Stimulated activated CD4-positive, alpha-beta T cell treated with anti-CD3 and anti-CD28 coated beads, Interleukin-4, amount 100 ng/mL, for 48 hours (primary cell): ENCODE measurements at places on chromosomes 5 and 9.

GRCh38 chr9:131807144-131807983 lies 67.5 kb upstream of the RAPGEF1 start:
- no peak for DNase-seq

GRCh38 chr9:111803924-111804323 lies 9.2 kb upstream of the SHOC1 start:
- no peak for DNase-seq

GRCh38 chr9:89969156-89969675 lies 364.4 kb downstream of the GADD45G start:
- DNase-seq: no peak

GRCh38 chr9:30507166-30507565 lies 1877.3 kb upstream of the ACO1 start:
- DNase-seq: no peak

DNA sequence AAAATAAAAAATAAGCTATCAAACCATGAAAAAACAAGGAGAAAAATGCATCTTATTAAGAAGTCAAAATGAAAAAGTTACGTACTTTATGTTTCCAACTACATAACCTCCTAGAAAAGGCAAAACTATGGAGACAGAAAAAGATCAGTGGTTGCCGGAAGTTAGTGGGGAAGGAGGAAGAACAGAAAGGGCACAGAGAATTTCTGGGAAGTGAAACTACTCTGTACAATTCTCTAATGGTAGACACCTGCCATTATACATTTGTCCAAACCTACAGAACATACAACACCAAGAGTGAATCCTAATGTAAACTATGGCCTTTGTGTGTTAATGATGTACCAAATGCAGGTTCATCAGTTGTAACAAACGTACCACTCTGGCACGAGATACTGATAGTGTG lies 25.3 kb downstream of the SMU1 start:
- DNase-seq: no peak

GRCh38 chr5:151151793-151152192 lies 5.8 kb downstream of the ANXA6 start:
- peak; percentile 67 for DNase-seq

DNA sequence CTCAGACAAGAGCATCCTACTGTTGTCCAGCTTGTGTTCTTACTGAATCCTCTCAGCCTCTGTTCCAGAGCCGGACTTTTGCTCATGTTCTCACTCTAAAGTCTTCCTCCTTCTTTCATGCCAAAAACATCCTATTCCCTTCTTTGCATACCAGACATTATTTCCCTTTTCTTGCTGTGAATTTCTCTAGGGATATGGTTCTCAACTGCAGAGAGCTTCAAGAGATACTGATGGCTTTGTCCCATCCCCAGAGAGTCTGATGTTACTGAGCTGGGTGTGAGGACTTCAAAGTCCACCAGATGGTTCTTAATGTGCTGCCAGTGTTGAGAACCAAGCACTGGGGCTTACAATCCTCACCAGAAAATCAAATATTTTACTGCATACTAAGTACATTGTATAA lies 98.6 kb upstream of the FER start:
- DNase-seq: no peak

DNA sequence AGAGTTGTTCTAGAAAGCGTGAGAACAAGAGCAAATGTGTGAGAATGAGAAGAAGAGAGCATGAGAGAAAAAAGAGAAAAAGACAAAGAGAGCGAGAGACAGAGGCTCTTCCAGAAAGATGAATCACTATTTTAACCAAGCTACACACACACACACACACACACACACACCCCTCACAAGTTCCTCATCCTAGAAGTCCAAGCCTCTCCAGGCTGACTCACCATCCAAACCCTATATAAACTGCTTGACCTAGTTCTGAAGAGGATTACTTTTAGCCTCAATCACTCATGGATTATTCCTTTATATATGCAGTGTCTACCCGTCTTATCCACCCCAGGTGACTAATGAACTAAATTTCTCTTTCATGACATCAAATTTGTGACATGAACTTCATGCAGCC lies 37.6 kb downstream of the C9orf57 start:
- no peak for DNase-seq

GRCh38 chr9:96048104-96048955 lies 172.8 kb downstream of the ERCC6L2 start:
- DNase-seq: no peak

- no peak for DNase-seq
These were observed 339.5 kb upstream of the RFX3 start for GRCh38 chr9:3865141-3865772.

DNA sequence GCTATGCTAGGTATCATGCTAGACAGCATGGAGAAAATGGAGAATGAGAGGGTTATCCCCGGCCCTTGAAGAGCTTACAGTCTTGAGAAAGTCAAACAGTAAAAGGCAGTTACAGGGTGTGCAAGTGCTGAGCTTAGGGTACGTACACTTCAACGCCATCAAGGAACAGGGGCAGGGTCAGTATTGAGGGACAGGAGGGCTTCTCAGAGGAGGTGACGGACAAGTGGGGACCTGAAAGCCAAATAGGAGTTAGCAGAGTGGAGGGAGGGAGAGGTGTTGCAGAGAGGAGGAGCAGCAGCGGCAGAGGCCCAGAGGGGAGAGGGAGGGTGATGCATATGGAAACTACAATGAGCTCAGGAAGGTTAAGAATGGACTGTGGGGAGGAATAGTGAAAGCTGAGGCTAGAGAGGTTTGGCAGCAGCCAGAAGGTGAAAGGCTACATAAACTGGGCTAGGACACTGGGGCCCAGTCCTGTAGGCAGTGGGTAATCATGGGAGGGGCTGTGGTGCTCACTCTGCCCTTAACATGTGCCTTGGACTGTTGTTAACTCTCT lies 88.0 kb downstream of the NRG2 start:
- DNase-seq: no peak

- no peak for DNase-seq
These were observed 41.0 kb upstream of the PRDM9 start for GRCh38 chr5:23466401-23466912.

- no peak for DNase-seq
These were observed 18.4 kb upstream of the SCGB3A2 start for GRCh38 chr5:147859962-147860640.

DNA sequence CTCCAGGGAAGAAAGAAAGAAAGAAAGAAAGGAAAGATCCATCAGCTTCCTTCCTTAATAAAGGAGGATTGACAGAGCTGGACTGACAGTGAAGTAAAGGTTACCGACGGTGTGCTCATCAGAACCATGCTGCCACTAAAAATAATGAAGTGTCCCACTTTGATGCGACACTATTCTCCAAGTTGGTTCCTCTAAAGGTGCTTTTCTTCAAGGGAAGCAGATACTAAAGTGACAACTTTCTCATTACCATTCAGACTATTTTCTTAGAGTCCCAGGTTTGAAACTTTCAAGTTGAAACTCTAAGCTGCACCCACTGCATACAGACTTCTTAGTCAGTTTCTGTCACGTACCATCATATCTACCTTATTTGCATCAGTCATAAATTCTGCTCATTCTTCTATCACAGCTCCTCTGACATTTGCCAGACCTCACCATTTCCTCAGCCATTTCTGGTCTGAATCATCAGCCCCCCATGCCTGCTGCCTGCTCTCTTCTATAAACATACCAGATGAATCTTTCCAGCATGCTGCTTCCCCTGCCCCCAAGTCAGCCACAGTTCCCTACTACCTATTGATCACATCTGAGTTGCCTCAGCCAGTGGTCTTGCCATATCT lies 177.6 kb downstream of the DEPDC1B start:
- no peak for DNase-seq

DNA sequence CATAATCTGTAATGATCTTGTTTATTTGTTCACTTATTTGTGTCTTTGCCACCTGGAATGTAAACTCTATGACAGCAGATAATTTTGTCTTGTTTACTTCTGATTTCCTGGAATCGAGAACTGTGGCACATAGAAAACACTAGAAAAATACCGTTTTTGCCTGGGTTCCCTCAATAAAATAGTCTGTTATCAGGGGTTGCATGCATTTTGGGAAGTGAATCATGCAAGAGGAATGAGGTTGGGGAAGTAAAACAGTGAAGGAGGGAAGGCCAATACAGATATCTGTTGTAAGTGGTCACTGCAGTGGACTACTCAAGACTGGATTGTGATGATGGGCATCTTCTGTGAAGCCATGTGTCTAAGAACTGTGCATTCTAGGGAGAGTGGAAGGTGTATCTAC lies 45.2 kb upstream of the IL6ST start:
- no peak for DNase-seq

GRCh38 chr9:109894473-109894872 lies 114.5 kb downstream of the PALM2AKAP2 start:
- DNase-seq: no peak
